ENCODE measurements at places on chromosomes 7 and 10.

DNA sequence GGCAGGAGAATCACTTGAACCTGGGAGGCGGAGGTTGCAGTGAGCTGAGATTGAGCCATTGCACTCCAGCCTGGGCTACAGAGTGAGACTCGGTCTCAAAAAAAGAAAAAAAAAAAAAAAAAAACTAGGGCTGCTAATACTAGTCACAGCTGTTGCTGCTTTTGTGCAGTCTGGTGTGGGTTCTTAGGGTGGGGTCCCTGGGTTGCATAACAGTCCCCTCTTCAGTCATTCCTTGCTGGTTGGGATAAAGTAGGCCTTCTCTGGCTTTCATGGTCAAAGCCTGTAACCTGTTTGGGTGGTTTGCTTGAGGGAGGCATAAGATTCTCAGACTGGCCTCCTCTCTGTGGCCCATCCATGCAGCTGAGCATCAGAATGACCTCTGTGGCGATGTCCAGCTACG lies 14.1 kb downstream of the SSMEM1 start:
- no peak for DNase-seq

DNA sequence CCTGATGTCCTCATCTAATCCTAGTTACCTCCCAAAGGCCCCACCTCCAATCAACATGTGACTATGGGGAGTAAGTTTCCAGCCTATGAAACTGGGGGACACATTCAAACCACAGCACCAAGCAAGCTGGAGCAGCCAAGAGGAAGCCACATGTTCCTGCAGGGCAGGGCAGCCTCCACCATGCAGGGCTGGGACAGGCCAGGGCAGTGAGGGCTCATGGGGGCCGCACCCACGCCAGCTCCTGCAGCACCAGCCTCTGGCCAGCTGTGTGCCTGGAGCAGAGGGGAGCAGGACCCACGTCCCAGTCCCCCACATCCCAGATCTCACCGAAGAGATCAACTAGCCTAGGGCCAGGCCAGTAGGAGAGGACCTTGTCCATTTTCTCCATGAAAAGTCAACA lies 85.9 kb upstream of the INSIG1 start:
- no peak for DNase-seq

DNA sequence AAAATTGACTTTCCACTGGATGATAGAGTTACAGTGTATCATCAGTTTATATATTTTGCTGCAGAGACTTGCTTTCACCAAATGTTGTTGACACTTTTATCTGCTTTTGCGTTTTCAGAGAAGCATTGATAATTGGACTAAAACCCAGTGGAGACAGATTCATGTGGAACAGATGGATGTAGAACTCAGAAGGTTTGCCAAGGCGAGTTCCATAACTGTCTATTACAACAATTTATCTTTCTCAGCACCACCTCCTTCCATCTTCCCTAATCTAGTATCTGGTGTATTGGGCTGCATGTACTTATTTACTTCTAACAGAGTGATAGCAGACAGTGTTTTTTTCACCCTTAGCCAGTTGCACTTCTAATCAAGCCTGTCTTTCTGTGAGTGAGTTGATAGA lies 73.3 kb downstream of the DNAH11 start:
- DNase-seq = no peak

DNA sequence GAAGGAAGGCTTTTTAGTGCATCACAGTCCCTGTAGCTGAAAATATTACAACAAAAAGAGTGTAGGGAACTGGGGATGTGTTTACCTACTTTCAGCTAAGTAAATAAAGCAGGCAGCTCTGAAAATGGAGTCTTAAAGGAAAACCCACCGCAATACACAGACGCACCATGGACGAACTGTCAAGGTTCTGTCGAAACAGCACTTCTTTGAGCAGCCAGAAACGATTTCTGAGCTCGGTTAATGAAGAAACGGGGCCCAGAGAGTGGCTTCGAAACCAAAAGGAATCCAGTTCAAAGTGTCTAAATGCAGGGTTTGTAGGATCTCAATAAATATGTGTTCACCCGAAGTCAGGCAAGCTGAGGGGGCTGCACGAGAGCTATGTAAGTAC lies 275.4 kb upstream of the NEBL start:
- DNase-seq = no peak

GRCh38 chr7:132584796-132585494 lies 8.7 kb upstream of the PLXNA4 start:
- no peak for DNase-seq

GRCh38 chr10:48890888-48891850 lies 48.5 kb downstream of the LRRC18 start:
- no peak for DNase-seq

GRCh38 chr10:49365675-49366415 lies 30.0 kb downstream of the DRGX start:
- DNase-seq = no peak

- no peak for DNase-seq
These were observed 36.1 kb downstream of the AGK start for GRCh38 chr7:141587304-141587703.

DNA sequence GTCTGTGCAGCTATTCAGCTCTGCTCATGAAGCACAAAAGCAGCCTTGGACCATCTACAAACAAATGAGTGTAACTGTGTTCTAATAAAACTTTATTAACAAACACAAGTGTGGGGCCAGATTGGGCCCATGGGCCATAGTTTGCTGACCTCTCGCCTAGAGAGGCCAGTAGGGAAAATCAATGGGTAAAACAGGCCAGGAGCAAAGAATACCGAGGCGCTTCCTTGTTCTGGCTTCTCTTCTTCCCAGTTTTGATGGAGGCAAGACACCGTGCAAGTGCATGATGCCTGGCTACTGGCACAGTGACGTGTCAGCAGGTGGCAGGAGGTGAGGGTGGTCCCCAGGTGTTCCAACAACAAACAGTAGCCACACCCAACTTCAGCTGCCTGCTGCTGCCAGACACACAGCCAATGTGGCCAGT lies 94.3 kb upstream of the SDK1 start:
- DNase-seq = no peak

GRCh38 chr10:92047215-92047614 lies 123.6 kb downstream of the BTAF1 start:
- no peak for DNase-seq

- DNase-seq = no peak
These were observed 1.4 kb downstream of the HABP2 start for GRCh38 chr10:113554214-113554613.

GRCh38 chr10:126352453-126352852 lies 35.8 kb downstream of the ADAM12 start:
- DNase-seq = no peak

DNA sequence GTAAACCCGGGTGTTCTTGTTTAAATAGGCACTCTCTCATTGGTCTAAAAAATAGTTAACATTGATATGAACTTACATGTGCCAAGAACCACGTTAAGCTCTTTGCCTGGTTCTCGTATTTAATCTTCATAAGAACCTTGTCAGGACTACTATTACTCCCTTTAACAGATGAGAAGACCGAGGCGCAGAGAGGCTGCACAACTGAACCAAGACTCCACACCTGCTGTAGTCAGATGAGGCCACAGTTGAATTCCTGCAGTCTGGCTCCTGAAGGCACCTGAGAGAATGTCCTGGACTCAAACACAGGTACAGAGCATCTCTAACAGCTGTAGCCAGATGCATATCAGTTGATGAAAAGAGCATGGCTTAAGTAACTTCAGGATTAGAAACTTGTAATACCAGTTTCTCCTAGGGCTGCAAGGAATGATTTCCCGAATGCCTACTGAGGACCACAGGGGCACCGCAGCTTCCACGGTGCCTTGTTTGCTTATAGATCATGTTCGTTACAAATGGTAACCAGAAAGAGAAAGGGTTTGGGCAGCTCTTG lies 9.5 kb downstream of the DDC start:
- DNase-seq = no peak

- no peak for DNase-seq
These were observed 238.7 kb downstream of the RPS24 start for GRCh38 chr10:78272329-78272728.

DNA sequence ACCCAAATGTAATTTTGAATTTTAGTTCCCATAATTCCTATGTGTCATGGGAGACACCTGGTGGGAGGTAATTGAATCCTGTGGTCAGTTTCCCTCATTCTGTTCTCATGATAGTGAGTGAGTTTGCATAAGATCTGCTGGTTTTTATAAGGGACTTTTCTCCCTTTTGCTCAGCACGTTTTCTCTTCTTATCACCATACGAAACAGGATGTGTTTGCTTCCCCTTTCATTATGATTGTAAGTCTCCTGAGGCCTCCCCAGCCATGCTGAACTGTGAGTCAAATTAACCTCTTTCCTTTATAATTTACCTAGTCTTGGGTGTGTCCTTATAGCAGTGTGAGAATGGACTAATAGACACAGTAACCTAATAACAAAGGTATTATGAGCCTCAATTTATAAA lies 36.1 kb upstream of the ZNF736 start:
- DNase-seq = no peak

- DNase-seq = no peak
These were observed 83.0 kb downstream of the SORBS1 start for GRCh38 chr10:95478185-95478584.

DNA sequence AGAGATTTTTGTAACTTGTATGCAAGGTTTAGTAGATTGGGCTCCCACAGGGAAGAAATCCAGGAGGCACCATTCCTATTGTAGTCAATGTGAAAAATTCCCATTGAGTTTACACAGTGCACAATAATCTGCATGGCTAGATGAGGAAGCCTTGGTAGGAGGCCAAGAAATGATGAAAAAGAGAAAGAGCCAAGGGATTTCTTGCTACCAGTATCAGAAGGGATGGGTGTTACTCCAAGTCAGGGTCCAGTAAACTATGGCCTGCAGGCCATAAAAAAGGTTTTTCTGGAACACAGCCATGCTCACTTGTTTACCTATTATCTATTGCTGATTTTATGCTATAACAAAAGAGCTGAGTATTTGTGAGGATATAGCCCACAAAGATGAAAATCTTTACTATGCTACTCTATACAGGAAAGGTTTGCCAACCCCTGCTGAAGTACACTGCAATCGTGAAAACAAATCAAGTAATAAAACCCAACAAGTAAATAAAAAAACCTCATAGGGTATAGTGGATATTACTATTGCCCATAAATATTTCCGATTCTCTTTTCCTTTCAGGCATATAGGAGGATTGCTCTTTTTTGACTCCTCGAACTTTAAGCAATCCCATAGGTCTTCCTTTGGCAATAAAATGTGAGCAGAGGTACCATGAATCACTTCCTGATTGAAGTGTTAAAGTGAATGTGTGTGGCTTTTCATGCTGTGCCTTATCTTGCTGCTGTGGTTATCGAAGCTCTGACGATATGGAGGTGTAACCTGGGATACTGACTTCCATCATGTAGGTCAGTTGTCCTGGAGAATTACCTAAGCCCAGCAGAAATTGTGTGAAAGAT lies 256.3 kb upstream of the MAGI2 start:
- no peak for DNase-seq

- DNase-seq = no peak
These were observed 242.2 kb downstream of the RAB11FIP2 start for GRCh38 chr10:117804470-117805011.

DNA sequence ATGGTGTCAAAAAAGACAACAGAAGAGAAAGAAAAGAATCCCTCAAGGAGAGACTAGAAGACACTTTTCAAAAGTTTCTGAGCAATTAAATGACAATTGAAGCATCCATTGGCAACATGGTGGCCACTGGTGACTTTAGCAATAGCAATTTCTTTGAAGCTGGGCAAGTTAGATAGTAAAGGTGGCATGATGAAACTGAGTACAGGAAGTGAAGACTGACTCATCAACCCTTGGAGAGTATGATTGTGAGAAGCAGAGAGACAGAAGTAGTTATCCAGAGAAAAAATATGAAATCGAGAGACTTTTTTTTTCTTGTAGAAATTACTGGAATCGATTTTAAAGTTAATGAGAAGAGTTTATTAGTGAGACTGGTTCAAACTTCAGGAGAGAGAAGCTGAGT lies 52.5 kb downstream of the DGKB start:
- no peak for DNase-seq

DNA sequence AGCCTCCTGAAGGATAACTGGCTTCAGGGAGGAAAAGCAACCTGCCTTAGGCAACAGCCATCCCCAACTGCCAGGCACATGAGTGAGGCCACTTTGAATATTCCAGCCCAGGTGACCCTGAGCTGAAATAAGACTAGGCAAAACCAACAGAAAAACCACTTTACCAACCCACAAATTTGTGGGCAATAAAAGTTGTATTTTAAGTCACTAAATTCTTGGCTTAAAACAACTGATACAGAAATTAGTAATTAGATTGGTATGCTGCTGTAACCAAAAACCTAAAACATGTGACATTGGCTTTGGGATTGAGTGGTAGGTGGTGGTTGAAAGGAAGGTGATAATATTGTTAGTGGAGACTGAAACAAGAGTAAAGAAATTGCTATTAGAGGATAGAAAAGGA lies 39.9 kb downstream of the ABCB4 start:
- DNase-seq = no peak

- DNase-seq = no peak
These were observed 207.2 kb downstream of the DPP6 start for GRCh38 chr7:154259396-154259795.

DNA sequence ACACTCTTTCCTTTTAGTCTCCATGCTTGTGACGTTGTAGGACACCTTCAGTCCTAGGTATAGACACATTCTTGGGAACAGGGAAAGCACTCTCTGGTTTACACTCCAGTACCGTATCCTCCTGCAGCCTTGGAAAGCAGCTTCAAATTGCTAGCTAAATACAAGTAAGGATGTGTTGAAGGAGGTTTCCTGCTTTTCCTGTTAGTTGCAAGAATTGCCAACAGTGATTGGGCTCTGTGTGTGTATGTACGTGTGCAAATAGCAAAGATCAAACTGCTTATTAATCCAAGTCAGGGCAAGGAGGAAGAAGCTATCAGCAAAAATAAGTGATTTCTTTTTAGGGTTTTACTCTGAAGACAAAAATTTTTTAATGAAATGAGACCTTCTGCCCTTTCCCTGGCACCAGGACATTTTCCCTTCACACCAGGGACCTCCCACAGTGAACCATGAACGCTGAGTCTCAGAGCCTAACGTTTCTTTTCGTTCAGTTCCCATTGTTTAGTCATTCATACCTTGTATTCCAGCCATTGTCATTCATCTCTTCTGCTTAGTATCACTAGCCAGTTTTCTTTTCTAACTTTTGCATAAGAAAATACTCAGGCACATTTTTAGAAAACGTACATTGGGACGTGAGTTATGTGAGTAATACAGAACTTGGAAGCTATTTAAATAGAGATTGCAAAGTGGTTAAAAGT lies 36.9 kb upstream of the AUTS2 start:
- DNase-seq = no peak

DNA sequence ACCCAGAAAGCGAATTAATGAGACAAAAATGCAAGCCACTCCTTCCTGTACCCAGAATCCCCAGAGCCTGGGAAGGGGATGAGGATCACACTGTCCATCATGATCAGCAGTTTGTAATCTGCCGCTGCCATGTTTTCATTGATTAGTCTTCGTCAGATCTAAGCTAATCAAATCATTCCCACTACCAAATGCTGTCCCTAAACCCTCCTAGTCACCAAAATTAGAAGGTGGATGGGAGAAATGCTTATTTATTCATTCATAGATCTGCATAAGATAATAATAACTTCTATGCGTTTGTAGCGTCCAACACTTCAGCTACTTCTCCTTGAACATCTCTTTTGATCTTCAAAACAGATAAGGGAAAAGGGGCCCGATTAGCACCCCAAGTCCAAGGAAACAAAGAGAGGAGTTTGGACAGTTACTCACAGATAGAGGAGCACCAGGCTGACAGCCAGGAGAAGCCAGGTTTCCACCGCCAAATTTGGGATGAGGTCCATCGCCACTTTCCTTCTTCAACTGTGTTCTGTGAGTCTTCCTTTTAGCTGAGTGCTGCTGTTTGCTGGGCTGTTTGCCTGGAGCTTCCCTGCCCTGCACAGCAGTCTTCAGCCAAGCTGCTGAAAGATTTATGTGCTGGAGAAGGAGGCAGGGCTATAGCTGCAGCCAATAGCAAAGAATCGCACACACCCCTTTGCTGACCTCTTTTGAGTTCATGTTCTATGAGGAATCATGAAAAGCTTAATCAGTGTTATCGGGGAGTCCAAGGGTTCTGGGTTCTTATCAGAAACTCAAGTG lies at the start of gene CYP3A5:
Gene CYP3A5, minus strand, starts transcription at position 597 of the 792 bp plus-strand sequence. Its CDS starts 100 bp downstream, at position 497.
- no peak for DNase-seq
